Fibroblast of lung (primary cell): ENCODE measurements at places on chromosomes 2 and 18. TPM values are rescaled to one million over a fixed set of nuclear protein-coding genes. Genes with fewer than 3 reads are reported as not detected.

The BOLL gene
- total RNA-seq, result not detected in 2 replicates

The PXDN gene
- total RNA-seq, result 111 and 153 TPM in 2 replicates

The TMEM200C gene
- total RNA-seq, result 0.17 and 0.26 TPM in 2 replicates

The COL4A4 gene
- total RNA-seq, result 0.17 and 0.51 TPM in 2 replicates

The SLC9A2 gene
- not detected in 2 replicates for total RNA-seq

The SLC5A7 gene
- not detected in 2 replicates for total RNA-seq

The DUSP2 gene
- total RNA-seq, result 0.33 and 1.0 TPM in 2 replicates

The RPL37A gene
- total RNA-seq, result 3,233 and 3,423 TPM in 2 replicates
